Stimulated activated CD4-positive, alpha-beta T cell treated with anti-CD3 and anti-CD28 coated beads, TNF-alpha, amount 100 ng/mL, for 24 hours (primary cell): ENCODE measurements at places on chromosomes 3 and 15.

GRCh38 chr3:133886031-133886722, 9.5 kb downstream of the RAB6B start:
- no peak for DNase-seq

- peak; percentile 8 for DNase-seq
Measured at GRCh38 chr15:64045774-64046420, 388 bp downstream of the DAPK2 start.

DNA sequence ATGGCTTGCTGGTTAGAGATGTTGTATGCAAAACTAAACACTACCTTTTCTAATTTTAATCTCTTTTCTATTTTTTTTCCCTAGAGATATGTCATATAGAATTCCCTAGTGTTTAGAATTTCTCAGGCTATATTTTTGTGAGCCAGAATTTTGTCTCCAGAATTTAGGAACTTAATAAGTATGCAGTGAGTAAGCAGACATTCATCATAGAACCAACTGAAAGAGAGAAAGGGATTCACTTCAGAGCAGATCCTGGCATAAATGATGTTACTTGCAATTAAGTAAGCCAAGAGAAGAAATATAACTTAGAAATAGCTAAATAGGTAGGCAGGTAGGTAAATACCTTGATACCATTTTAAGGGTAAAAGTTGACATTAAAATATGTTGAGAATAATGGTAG, 288.9 kb downstream of the ZNF385D start:
- no peak for DNase-seq

GRCh38 chr3:6216135-6217026, 644.5 kb upstream of the GRM7 start:
- no peak for DNase-seq

DNA sequence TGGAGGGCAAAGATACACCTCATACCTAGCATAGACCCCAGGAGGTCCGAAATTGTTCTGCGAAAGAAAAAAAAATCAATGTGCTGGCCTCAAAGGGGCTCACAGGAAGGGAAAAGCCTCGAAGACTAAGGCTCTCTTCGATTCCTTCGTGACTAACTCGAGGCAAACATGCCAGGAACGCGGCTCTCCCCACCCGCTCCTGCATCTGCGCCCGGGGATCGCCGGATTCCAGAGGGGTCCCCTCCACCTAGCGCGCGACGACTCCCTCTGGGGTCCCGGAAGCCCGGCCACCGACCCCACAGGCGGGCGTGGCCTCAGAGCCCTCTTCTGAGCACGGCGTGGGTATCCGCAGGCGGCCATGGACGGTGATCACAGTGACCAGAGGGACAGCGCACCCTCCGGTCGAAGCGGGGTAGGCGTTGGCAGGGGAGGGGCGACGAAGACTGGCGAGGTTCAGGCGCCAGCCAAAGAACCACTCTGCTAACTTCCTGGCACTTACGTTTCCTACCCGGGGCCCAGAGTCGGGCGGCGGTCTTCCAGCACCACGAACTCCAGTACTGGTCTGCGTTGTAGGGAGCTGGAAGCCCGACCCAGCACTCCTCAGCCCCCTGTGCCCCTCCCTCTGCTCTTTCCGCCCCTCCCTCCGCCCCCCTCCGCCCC, 515 bp upstream of the EIF3J start:
- DNase-seq, result no peak

- DNase-seq, result peak; percentile 27
Measured at GRCh38 chr3:67349551-67350174, 304.7 kb downstream of the SUCLG2 start.

DNA sequence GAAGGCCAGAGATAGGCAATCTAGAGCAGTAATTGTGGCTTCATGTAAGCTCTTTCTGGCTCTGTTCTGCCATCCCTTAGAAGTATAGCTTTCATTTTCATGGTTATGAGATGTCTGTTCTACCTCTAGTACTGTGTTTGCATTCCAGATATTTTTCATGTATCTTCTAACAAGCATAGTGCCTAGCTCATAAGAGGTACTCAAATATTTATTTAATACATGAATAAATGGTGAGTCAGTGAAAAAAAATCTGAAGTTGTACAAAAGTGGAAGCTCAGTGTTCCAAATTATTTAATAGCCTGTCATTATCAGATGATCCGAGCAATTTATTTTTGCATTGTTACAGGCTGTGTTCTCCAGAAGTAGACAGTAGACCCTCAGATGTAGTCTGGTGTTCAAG, 64.3 kb downstream of the OXSM start:
- no peak for DNase-seq

DNA sequence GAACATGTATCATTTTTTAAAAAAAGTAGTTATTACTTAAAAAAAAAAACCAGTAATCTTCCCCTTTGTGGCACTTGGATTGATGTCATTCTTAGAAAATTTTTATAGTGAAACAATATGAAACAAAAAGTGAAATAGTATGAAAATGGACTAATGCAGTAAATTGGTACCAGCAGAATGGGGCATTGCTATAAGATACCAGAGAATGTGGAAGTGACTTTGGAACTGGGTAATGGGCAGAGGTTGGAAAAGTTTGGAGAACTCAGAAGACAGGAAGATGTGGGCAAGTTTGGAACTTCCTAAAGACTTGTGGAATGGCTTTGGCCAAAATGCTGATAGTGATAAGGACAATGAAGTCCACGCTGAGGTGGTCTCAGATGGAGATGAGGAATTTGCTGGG, 66.6 kb downstream of the TTC23 start:
- DNase-seq, result no peak

DNA sequence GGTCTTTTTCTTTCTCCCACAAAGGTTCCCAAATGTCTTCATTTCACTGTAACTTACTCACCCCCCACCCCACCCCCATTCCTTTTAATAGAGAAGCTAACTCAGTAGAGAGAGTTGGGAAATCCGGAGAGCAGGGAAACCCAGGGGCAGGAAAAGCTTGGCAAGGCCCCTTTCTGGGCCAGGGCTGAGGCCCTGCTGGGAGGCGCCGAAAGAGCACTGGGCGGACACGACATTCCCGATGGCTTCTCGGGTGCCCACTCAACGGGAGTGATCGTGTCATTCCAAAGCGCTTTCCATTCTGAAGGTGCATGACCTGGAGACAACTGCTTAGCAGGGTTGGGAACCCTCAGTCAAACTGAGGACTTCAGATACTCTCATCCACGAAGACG, 1.6 kb upstream of the DALRD3 start:
- DNase-seq, result no peak

DNA sequence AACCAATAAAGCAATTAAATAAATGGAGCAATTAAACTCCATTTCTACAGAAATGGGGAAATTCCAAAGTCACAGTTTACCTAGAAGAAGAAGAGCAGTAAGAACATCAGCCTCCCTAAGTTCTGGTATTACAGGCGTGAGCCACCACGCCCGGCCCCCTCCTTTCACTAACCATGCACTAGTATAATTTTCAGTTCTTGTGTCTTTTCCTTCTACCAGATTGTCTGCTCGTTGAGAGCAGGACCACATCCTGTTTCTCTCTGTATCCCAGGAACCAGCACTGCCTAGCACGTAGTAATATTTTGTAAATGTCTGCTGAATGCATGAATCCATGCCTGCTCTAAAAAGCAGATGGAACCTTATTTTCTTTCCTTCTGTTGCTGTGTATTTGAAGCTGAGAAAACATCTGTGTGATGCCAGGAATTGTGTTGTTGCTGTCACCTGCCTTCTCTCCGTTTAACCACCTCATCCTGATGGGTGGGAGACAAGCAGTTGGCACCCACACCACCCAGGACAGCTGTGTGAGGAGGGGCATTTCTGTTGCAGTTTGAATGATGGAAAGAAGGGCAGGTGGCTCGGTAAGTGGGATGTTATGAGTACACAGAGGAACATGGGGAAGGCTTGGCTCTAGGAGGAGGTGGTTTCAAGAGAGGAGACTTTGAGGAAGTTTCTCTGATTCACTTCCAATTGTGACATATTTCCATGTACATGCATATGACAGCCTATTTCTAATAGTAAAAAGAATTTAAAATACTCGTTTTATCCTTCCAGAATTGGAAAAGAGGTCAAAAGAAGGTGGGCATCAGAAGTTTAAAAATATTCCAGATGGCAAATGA, 30.1 kb downstream of the PXYLP1 start:
- no peak for DNase-seq
